ENCODE measurements at places on chromosomes 5 and 9.

DNA sequence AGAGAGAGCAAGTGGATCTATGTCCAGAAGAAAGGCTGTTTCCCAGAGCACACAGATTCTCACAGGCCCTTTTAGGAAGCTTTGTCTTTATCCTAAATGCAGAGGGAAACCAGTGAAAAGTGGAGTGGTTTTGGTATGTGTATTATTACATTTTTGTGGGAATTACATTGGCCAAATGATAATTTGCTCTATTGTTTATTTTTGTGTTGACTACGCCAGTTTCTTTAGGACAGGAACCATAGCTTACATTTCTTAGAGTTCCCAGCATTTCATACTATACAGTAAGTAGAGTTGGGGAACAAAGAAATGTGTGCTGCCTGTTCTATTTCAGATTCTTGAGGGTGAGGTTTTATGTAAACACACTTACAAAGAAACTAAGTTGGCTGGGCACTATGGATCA, 29.4 kb upstream of the SPATA31D4 start:
- no peak for DNase-seq

DNA sequence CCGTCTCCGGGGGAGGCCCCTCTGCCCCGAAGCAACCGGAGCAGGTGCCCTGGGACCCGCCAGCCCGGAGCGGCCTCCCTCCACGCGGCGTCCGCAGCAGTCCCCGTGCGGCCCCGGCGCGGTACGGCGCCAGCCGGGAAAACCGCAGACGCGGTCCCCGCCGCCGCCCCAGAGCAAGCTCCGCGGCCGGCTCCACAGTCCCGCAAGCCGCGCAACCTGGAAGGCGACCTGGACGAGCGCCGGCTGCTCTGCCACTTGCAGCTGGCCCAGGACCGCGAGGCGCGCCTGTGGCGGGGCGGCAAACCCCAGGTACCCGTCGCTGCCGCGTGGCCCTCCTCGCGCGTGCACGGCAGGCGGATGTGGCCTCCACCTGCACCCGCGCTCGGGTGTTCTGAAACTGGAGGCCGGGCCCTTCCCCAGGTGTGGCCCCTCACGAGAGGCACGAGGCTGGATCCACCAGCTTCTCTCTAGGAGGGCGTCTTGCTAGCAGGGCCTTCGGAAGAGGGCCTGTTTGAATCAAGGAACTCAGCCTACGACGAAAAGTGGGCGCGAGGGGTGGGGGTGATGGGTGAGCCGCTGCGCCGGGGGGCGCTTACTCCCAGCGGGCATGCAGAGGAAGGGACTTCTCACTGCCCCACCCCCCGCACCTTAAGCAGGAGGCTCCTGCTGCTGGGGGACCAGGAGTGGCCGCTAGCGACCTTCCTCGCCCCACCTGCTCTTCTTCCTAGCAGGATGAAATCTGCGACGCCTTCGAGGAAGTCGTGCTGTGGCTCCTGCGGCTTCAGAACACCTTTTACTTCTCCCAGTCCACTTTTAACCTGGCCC, 602 bp downstream of the CCNI2 start:
- no peak for DNase-seq

- DNase-seq = no peak
Observed at GRCh38 chr5:65832603-65833228, 93.7 kb upstream of the ERBIN start.

DNA sequence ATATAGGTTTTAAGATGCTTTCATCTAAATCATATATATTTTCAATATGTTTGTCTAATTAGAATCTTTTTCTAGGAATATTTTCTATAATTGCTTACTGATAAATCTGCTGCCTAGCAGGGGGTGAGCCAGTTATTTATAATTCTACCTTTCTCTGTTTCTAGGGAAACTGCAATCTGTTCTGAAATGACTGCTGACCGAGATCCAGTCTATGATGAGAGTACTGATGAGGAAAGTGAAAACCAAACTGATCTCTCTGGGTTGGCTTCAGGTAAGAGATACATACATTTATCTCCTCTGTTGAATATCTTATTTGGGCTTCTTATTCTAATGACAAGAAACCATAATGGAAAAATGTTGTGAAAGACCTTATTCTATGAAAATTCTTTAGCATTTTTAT, 127.3 kb downstream of the XRCC4 start:
- DNase-seq = no peak

- DNase-seq = no peak
Observed at GRCh38 chr5:131994533-131995226, 16.8 kb downstream of the ACSL6 start.

GRCh38 chr9:79980432-79980831, 408.7 kb downstream of the TLE4 start:
- no peak for DNase-seq

GRCh38 chr5:119397518-119398380, 41.9 kb downstream of the TNFAIP8 start:
- no peak for DNase-seq

DNA sequence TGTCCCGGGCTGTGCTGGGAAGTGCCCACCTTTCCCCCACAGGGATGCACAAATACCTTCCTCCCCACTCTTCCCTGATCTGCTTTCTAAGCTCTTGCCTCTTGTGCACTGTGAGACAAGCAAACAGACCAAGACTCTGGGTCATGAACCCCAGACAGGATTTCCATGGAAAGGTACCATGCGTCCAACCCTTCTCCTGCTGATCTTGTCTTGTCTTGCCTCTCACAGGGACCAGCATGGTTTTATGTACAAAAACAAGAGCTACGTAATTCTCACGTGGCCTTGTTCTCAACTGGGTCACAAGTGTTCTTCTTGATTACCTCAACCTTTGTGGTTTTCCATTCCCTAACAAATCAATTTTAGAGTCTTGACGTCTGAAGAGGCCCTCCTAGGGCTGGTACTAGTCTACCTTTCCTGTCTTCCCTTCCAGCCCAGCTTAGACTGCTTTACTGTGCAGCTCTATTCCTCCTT, 176.5 kb upstream of the MAP3K1 start:
- no peak for DNase-seq

DNA sequence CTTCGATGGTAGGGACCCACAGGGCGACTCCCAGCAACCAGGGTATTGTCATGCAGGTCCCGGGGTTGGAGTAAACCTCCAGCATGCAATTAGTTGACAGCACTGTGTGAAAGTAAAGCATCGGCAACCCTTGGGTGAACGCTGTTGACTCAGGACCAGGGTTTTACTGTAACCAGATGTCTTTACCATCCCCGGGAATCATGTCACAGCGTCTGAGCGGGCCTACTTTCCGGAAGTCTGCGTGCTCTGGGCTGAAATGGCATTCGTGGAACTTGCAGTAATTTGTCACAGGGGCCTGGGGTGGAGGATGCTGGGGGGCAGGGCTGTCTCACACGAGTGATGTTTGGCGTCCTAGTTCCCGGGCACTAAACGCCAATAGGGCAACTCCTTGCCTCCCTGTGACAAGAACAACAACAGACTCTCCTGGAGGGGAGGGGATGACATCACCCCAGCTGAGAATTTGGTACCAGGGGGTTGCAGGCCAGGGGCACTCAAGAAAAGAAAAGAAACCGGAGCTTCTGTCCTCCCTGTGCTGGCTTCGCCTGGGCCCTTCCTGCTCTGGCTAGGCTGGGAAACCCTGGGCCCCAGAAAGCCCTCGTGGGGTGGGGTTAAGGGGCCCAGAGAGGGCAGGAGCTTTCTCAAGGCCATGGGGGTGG, 10.1 kb upstream of the UBAC1 start:
- no peak for DNase-seq

- DNase-seq = no peak
Observed at GRCh38 chr5:8413975-8414374, 545.0 kb downstream of the MTRR start.

DNA sequence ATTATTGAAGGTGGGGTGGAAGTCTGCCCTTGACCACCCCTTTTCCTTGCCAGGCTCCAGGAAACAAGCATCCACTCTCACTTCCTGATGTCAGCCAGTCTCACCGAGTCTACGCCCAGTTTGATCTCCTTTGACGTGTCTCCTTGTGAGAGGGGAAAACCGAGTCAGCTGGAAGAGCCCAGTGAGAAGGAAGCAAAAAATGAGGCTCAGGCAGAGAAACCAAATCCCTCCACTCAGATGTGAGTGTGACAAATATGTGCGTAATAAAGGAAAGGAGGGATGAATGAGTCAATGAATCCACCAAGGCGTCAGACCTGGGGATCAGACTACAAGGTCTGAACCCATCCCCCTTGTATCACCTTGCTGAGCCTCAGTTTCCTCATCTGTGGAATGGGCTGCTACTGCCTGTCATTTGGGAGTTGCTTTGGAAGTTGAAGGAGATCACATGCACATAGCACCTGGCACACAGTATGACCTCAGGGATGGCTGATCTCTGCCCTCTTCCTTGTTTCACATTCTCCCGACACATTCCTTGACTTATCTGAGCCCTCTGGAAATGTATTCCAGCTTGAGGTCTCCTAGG, 61.3 kb upstream of the XPA start:
- no peak for DNase-seq

DNA sequence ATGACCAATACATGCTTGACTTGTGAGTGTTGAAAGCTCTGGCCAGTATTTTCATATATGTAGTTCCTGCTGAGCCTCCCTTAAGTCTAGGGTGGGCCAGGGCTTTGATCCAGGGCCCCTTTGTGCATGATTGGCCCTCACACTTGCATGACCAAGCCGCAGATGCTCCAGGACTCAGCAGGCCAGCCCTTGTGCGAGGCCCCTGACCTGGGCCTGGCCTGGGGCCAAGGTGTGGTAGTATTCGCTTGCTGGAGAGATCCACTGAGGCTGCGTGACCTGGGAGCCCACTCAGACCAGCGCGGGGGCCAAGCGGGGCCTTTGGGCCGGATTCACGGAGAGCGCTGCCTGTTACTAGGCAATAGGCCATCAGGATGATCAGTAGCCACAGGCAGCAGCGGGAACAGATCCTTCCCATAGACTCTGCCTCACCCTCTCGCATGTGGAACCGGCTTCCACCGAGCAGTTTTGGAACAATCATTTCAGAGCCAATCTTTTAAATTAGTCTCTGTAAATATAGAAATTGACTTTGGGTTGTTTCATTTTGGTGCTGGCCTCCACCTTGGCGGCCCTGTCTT, 79.0 kb upstream of the PTCH1 start:
- no peak for DNase-seq

DNA sequence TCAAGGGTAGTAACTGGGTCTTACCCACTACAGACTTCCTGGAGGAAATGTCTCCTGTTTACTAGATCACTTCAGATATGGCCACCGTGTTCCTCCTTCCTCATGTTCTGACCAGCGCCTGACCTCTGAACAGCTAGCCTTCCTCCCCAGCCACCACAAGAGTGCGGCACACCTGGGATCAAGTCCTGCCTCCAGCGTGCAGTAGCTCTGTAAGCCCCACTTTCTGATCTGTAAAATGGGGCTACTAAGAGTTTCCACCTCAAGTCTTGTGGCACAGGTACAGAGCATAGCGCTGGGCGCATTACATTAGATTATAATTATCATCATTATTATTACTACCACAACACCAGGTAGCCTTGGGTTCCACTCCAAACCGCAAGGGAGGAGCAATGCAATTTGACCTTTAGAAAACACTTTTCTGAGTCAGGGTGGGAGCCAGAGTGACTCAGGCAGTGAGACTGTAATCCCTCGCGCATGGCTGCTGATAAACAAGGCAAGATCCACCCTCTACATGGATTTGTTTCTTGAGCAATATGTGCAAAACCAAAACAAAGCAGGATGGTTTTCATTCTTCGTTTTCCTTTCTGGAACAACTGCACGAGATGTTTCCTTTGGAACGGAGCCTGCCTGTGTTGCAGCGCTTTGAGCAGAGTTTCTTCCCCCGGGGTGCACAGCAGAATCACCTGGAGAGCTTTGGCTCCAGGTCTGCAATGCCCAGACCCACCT, 65.0 kb upstream of the ANGPTL2 start:
- DNase-seq = peak; percentile 80

DNA sequence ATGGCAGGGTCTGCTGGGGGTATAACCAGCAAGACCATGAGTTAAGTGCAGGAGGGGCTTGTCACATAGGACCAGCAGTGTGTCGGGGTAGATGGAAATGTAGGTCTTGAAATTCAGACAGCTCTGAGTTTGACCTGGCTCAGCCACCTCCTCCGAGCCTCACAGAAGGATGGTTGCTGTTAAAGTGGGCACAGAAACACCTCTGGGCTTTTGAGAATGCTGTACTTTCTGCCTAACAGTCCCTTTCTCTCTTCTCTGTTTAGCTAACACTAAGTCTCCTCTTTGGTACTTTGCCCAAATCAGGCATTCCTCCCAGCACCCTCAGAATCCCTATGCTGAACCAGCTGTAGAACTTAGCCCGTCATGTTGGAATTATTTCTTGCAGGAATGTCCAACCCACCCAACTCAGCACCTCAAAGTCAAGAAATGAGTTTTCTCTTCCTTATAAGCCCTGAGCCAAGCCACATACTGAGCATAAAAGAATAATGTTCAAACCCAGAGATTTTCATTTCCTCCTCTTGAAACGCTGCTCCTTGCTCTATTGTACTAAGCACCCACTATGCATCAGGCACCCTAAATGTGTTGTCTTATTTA, 41.7 kb upstream of the MATR3 start:
- DNase-seq = no peak

GRCh38 chr9:7115606-7116005, 357.8 kb downstream of the KDM4C start:
- DNase-seq = no peak

DNA sequence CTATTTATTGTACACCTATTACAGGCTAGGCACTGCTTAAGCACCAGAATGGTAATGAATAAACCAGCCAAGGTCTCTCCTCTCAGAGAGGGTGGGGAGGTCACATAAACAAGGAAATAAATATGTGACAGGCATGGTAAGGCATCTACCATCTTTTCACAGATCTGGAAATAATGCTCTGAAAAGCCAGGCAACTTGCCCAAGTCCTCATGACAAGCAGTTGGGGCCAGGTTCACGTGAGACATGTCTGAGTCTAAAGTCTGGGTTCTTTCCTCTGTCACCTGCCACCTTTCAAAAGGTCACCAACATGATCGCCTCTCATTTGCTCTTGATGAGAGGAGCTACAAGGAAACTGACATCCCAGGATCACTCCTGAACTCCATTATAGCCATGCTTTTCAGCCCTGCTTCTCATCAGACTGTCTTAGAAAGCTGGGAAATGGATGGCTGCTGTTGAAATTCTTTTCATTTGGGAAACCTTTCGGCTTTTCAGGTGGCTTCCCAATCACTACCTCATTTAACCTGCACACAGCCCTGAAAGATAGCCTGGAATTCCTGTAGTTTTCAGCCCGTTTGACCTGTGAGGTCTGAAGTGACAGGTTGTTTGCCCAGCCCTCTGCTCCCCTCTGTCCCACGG, 123.1 kb downstream of the CRB2 start:
- DNase-seq = no peak

- DNase-seq = no peak
Observed at GRCh38 chr5:32153723-32154122, 20.4 kb downstream of the GOLPH3 start.

GRCh38 chr9:13500034-13500433, 220.5 kb upstream of the MPDZ start:
- DNase-seq = no peak

Data from sciatic nerve (tissue), 2 donors.